CD4-positive, alpha-beta T cell treated with Interleukin-6 at 100 ng/mL for 8 hours (primary cell): ENCODE measurements at places on chromosomes 11 and 22.

- DNase-seq: no peak
Observed at GRCh38 chr22:20395907-20396287, 1.9 kb downstream of the ZNF74 start.

- DNase-seq: no peak
Observed at GRCh38 chr11:4680341-4680740, 17.3 kb downstream of the OR51E2 start.

- peak; percentile 50 for DNase-seq
Observed at GRCh38 chr22:36486619-36487384, 5.4 kb upstream of the TXN2 start.

- DNase-seq: no peak
Observed at GRCh38 chr11:71173709-71174108, 78.7 kb downstream of the SHANK2 start.

DNA sequence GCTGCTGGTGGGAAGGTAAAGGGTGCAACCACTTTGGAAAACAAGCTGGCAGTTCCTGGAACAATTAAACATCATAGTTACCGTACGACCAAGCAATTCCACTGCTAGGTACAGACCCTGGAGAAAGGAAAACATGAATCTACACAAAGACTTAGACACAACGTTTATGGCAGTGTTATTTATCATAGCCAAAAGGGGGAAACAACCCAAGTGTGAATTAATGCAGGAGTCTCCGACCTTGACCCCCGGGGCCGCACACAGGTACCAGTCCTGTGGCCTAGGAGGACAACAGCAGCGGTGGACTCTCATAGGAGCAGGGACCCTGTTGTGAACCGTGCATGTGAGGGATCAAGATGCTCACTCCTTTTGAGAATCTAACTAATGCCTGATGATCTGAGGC lies 22.5 kb downstream of the PRDM10 start:
- no peak for DNase-seq

GRCh38 chr11:77026221-77026620 lies 8.0 kb upstream of the B3GNT6 start:
- no peak for DNase-seq

DNA sequence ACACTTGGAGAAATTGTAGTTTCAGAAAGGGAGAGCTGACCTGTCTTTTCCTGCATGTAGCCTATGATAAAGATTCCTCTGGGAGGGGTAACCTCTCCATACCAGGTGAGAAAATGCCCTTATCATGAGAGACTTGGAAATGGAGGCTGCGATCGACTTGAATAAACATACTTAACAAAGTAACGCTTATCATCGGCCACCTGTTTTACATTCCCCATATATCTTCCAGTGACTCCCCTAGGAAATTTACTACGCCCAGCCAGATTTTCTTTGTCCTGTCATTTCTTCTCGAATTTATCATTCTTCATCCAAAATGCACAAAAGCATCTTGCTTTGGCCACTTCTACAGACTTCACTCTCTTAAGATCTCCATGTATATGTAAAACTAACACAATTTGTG lies 143.5 kb downstream of the CCDC81 start:
- no peak for DNase-seq

DNA sequence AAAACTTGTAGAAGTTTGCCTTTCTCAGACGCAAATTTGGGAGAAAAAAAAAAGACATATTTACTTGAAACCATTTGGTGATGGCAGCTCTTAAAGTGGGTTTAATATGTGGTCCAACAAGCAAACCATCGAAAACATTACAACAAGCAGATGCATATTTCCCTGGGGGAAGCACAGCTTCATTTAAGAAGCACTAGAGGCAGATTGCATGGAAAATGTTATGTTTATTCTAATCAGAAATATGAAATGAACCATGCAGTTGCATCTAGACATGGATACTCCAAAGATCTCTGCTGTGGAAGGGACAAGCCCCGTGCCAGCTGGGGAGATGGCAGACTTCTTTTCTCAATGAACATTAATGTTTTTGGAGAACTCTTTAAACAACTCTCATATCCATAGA lies 57.4 kb upstream of the PARVA start:
- no peak for DNase-seq

- DNase-seq: no peak
Observed at GRCh38 chr11:62444835-62445234, 26.0 kb downstream of the SCGB1A1 start.

DNA sequence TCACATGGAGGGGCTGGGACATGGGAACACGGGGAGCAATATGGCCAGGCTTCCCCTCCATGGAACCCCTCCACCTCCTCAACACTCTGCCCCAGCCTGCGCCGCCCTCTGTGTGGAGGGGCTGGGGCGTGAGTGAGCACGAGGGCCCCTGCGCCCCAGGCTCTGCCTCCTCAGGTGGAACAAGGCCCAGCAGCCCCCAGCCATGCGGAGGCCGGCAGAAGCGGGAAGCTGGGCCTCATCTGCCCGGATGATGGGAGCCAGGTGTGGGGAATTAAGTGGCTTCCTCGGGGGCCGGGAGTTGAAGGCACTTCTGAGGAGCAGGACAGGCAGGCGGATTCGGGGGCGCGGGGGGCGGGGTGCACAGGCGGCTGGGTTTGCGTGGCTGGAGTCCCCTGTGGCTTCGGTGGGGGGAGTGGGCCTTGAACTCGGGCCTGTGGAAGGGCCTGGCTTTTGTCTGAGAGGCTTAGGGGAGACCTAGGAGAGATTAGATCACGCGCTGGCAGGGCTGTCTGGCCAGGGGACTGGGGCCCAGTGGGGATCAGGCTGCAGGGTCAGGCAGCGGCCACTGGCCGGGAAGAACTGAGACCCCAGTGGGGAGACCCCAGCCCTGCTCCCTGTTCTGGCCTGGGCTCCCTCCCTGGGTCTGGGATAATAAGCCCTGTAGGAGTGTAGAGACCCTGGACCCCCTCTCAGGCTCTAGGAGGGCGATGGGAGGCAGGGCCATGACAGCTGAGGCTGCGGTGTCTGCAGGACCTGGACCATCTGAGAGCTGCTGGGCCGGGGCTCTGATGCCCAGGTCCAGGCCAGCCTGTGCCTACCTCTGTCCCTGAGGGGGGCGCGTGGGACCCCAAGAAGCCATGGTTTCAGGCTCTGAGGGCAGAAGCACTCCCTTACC lies 13.3 kb downstream of the PRR33 start:
- DNase-seq: no peak
